ENCODE measurements at places on chromosomes 16 and 17.

GRCh38 chr16:26457095-26457494 is 609.6 kb upstream of the C16orf82 start:
- no peak for DNase-seq

- DNase-seq = no peak
Measured at GRCh38 chr17:58671969-58672368, 19.9 kb downstream of the TEX14 start.

DNA sequence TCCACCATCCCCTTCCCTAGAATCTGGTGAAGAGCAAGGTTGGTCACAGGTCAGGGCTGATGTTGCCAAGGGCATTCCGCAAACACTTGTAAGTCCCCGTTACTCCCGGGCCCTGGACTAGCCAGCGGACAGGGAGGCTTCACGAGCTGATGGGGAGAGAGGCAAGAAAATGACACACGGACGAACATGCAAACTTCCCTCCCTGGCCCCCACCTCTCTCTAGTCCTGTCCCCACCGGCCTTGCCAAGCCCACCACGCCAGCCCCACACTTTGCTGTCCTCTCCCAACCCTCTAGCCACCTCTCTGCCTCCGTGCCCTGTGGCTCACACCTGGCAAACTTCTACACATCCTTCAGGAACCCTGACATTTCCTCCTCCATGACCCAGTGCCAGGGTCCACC is 54.8 kb downstream of the RPH3AL start:
- no peak for DNase-seq

GRCh38 chr17:75124041-75124818 is 7.3 kb downstream of the NT5C start:
- DNase-seq = peak; percentile 20

DNA sequence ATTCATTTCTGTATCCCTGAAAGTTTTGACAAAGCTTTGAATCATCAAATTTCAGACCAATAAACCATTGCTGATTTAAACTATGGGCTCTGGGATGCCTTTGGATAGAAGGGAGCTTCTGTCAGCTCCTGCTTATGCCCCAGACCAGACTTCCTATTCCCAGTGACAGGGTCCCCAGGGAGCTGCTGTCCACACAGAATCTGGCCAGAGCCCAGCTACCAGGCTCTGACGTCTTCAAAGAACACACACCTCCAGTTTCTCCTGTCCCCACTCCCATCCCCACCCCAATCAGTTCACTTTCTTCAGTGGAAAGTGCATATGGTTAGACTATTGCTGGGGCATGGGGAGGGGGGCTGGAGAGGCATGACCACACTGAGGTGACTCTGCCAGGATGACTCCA is 51.6 kb upstream of the SREBF1 start:
- no peak for DNase-seq

- DNase-seq = peak; percentile 26
Measured at GRCh38 chr16:68083861-68084503, 1.2 kb upstream of the NFATC3 start.

- no peak for DNase-seq
Measured at GRCh38 chr17:78234261-78234865, 2.9 kb downstream of the TMEM235 start.

DNA sequence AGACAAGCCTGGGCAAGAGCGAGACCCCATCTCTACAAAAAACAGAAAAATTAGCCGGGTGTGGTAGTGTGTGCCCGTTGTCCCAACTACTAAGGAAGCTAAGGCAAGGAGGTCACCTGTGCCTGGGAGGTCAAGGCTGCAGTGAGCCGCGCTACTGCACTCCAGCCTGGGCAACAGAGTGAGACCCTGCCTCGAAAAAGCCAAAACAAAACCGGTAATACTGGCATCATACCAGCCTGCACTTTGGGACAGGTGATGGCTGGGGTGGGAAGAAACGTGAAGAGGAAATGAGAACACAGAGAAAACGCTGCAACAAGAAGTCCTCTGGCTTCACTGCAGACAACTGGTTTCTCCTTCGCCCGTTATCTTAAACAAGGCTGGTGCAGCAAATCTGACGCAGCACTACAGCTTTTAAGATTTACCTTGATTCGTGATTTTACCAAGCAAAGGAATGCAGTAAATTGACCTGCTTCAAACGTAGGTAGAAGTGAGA is 725 bp upstream of the CASC3 start:
- no peak for DNase-seq

DNA sequence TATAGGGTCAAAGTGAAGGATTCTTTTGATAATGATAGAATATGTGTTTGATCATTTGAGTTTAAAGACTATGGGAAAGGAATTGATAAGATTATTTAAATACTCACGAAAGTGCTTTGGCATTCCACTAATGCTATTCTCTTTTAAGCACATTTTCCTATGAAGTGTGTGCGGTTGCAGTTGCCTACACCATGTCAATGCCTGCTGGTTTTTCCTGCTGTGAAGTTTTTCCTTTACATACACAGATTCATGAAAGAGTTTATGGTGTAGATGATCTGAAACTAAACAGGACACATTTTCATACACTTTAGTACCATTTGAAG is 78.7 kb downstream of the VMP1 start:
- no peak for DNase-seq

DNA sequence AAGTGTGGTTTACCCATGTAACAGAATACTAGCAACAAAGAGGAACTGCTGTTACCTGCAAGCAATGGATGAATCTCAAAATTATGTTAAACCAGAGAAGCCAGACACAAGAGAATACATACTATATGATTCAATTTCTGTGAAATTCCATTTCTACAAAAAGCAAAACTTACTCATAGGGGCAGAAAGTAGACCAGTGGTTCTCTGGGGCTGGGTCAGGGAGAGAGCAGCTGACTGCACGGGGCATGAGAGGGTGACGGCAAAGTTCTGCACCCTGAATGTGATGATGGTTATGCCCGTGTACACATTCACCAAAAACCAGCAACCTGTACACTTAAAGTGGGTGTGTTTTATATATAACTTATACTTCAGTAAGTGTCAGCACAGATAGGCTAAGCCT is 3.1 kb downstream of the ZNF843 start:
- no peak for DNase-seq

DNA sequence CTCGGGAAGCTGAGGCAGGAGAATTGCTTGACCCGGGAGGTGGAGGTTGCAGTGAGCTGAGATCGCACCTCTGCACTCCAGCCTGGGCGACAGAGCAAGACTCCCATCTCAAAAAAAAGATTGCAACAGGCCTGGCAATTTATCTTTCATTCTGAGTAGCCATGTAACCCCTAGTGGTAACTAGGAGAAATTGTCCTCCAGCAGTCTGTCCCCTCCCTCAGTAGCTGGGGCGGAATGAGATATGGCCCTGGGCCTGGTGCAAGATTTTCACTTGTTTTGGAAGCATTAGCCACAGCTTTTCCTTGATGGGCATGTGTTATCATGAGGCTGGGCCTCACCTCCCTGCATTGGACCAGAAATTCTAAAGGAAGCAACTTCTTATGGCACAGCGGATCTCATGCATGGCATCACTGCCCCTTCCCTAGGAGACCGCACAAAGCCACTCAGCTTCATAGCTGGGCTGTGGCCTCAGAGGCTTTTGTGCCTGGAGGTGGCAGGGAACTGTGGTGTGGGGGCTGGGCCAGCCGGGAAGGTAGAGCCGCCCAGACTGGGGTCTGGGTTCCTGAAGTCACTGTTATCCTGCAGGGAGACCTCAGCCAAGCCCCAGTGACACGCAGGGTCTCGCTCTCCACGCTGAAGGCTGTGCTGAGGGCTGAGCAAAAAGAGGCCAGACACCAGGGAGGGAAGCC is 13.4 kb downstream of the NATD1 start:
- peak; percentile 26 for DNase-seq

DNA sequence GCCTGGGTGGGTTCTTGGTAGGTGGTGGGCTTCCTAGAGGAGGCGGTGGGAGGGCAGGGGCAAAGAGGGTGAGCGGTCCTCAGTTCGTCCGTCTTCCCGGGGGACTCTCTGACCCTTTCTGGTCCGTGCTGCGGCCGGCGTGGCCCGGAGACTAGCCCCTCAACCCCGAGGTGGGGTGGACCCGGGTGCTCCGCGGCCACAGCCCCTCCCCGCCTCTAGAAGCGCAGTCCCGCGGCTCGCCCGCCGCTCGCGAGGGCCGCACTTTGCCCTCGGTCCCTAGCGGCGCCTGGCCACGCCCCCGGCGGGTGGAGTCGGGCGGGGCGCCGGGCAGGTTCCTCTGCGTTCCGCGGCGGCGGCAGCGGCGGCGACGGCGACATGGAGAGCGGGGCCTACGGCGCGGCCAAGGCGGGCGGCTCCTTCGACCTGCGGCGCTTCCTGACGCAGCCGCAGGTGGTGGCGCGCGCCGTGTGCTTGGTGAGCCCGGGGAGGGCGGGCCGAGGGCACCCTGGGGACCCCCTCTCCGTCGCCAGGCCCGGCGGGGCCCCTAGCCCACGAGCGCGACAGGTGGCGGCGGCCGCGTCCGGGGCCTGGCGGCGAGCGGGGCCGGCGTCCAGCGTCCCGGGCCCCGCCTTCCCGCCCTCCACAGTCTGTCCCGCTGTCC is at the start of gene SYNGR2:
Gene SYNGR2 (plus strand): TSS at position 340 of the 661 bp plus-strand sequence. CDS start 36 bp downstream, at position 376.
- peak; percentile 50 for DNase-seq

DNA sequence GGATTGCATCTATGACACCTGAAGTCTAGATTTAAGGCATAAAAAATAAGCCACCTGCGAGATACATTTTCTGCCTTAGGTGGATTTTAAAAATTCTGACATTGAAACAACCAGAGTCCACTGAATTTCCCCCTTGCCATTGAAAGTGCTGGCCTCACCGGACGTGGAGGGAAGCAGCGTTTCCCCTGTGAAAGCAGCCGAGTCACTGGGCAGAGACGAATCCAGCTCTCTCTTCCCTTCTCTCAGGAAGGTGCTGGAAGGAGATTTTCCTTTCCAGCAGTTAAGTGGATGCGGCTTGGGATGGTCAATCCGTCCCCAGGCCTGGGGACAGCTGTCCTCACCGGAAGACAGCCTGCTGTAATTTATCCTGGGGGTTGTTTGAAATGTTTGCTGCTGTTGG is 270.9 kb upstream of the FOXF1 start:
- no peak for DNase-seq

GRCh38 chr16:46896314-46896968 is 12.3 kb downstream of the GPT2 start:
- no peak for DNase-seq

GRCh38 chr16:58511933-58512815 is 3.1 kb upstream of the SETD6 start:
- peak; percentile 58 for DNase-seq

DNA sequence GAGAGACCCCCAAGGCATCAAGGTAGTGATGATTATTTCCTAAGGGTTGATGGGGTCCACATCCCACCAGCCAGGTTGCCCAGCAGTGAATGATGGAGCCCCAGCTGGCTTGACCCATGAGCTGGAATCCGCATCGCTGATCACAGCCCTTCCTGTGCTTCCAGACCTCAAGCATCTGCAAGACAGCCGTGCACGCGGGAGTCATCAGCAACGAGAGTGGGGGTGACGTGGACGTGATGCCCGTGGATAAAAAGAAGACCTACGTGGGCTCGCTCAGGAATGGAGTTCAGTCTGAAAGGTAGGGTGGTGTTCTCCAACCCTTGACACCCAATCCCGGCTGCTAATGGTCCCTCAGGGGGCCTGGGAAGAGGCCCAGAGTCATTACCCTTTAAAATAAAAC is 69.3 kb downstream of the CRISPLD2 start:
- DNase-seq = peak; percentile 35

GRCh38 chr17:31373150-31374093 is 18.1 kb upstream of the RAB11FIP4 start:
- peak; percentile 58 for DNase-seq

DNA sequence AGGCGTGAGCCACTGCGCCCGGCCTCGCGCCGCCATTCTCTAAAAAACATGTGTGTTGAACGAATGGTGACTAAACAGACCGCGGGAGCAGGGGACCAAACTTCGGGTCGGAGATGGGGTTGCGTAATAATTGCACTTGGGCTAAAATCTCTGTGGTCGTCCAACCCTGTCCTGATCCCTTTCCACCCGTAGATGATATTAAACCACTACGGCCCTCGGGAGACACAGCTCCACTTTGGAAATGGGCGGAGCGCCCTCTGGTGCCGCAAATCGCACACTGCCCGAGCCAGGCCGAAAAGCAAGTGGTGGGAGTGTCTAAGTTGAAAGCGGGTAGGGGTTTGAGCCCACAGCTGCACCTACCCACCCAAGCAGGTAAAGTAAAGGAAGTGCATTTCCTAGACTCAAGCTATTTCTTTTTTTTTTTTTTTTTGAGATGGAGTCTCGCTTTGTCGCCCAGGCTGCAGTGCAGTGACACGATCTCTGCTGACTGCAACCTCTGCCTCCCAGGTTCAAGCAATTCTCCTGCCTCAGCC is 17.0 kb downstream of the CAVIN1 start:
- peak; percentile 64 for DNase-seq

GRCh38 chr16:88837806-88838205 is 18.9 kb downstream of the GALNS start:
- DNase-seq = no peak

Measured in fibroblast of skin of right biceps (primary cell).